HT1080 (cell line): ENCODE measurements at places on chromosomes 1 and 21. TPM values are rescaled to one million over a fixed set of nuclear protein-coding genes. Genes with fewer than 3 reads are reported as not detected.

The VWA1 gene
- 0.05 and 0.23 TPM in 2 replicates for total RNA-seq

GRCh38 chr1:71273334-71273733, 192.5 kb upstream of the ZRANB2 start:
- no peak for DNase-seq

The S1PR1 gene
- 13.7 and 15.5 TPM in 2 replicates for total RNA-seq

DNA sequence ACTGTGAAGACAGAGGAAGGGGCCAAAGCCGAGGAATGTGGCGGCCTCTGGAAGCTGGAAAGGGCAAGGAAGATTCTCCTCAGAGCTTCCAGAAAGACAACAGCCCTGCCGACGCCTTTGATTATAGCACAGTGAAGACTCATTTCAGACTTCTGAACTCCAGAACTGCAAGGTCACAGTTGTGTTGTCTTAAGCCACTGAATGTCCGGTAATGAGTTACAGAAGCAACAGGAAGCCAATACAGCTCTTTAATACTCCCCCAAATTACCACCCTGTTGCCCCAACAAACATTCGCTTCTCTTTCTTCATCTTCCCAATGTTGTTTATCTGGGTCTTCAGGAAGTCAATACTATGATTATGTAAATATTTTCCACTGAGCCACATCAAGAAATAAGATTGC, 44.0 kb downstream of the ETS2 start:
- no peak for DNase-seq

GRCh38 chr1:184068354-184068753, 16.8 kb downstream of the TSEN15 start:
- DNase-seq = no peak

The CYP4A11 gene
- not detected in 2 replicates for total RNA-seq

GRCh38 chr21:29104239-29104708, 26.2 kb upstream of the MAP3K7CL start:
- DNase-seq = no peak

GRCh38 chr1:58038574-58038973, 508.0 kb downstream of the OMA1 start:
- DNase-seq = no peak

DNA sequence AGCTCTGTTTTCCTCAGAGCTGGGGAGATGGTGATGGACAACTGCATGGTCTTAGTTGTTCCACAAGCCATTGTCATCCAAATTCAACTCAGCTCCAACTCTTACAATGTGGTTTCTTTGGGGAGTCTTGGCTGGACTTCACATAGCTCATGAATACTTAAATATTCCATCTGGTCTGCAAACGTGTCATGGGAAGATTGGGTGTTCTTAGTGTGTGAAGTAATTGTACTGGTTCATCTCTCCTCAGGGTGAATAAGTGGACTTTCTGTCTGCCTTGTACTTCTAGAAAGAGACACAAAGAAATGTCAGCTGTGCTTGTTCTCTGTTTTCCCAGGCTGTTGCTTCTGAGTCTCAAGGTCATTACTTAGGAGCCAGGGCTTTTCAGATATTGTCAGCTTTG, 106.6 kb downstream of the VPS13D start:
- no peak for DNase-seq

DNA sequence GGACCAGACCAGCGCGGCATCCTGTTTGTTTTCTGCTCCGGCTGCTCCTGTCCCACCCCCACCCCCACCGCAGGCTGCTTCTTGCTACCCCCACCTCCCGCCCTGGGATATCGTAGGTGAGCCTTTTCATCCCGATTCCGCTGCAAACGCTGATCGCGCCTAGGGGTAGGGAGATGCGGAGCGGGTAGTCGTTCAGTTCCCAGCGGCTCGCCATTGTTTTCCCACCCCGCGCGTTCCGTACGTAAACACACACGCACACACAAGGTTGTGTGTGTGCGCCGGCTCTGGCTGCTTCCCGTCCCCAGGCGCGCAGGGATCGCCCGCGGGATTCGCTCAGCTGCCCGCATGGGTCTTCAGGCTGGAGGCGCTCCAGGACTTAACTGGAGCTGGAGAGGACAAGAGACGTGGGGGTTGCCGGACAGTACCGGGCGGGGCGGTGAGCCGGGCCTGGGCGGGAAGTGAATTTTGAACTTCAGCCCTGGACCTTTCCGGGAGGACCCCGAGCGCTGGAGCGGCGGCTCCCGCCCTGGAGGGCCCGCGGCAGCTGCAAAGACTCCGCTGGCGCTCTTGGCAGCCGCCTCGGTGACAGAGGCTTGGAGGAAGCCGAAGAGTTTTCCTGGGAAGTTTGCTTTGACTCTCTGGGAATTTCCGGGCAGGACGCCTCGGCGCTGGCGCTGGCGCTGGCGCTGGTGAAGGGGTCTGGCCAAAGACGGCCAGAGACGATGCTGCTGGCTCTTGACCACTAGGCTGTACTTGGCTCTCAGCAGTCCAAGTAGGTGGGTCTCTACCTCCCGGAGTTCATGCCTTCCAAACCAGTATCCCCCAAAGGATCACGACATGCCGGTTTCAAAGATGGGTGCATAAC, 1.6 kb downstream of the SOX13 start:
- peak; percentile 48 for DNase-seq

The ALDH4A1 gene
- total RNA-seq = 2.5 and 6.2 TPM in 2 replicates

DNA sequence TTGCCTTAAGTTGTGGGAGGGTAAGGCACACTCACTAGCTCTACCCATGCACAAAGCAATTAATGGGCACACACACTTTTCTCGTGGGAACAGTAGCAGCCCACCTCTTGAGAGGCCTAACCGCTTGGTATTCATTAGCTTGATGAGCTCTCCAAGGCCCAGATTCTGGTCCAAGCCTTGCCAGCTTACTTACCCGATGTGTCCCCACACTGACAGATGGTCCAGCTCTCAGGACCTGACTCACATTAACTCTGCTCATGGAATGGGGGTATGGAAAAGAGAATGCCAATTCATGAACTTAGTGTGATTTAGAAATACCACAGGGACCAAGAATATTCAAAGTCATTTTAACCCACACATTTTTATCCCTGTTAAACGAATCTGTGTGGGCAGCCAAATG, 106.8 kb upstream of the CACHD1 start:
- no peak for DNase-seq

- DNase-seq = no peak
Measured at GRCh38 chr1:209215826-209216225, 367.7 kb upstream of the CAMK1G start.

- DNase-seq = no peak
Measured at GRCh38 chr1:164863056-164863455, 304.1 kb downstream of the PBX1 start.

DNA sequence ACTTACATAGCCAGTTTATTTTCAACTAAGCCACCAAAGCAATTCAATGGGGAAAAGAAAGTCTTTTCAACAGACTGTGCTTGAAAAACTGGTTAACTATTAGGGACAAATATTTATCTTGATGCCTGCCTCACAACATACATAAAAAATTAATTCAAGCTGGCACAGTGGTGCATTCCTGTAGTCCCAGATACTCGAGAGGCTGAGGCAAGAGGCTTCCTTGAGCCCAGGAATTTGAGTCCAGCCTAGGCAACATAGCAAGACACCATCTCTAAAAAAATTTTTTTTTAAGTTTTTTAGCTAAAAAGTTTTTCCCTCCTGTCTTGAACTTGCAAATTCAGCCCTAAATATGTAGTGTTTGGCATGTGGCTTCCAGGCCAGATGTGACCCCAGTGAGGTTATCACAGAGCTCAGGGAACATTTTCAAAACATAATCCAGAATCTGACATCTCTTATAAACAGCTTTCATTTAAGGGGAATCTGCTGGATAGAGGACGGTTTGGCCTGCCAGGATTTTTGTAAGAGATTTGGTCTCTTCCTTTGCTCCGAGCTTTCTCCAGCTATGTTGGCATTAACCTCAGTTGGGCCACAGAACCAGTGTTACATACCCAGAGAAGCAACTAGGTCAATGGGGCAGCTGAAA, 46.4 kb downstream of the COL6A1 start:
- DNase-seq = no peak

GRCh38 chr1:245953876-245954660, 553.0 kb downstream of the SMYD3 start:
- DNase-seq = peak; percentile 25

DNA sequence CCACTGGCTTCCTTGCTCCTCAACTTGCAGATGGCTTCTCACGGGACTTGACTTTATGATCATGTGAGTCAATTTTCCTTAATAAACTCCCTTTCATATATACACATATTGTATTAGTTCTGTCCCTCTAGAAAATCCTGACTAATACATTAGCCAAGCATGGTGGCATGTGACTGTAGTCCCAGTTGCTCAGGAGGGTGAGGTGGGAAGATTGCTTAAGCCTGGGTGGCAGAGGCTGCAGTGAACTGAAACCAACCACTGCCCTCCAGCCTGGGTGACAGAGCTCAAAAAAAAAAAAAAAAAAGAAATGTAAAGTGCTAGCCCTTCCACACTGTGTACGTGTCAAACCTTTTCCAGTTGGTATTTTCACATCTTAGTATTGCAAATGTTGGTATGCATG, 857.0 kb downstream of the LTN1 start:
- no peak for DNase-seq

The ST6GALNAC3 gene
- 0.03 and 0.10 TPM in 2 replicates for total RNA-seq

The PITHD1 gene
- total RNA-seq = 124 and 129 TPM in 2 replicates

The SPAG17 gene
- not detected in 2 replicates for total RNA-seq

GRCh38 chr21:40587736-40588346, 259.1 kb downstream of the DSCAM start:
- DNase-seq = no peak

DNA sequence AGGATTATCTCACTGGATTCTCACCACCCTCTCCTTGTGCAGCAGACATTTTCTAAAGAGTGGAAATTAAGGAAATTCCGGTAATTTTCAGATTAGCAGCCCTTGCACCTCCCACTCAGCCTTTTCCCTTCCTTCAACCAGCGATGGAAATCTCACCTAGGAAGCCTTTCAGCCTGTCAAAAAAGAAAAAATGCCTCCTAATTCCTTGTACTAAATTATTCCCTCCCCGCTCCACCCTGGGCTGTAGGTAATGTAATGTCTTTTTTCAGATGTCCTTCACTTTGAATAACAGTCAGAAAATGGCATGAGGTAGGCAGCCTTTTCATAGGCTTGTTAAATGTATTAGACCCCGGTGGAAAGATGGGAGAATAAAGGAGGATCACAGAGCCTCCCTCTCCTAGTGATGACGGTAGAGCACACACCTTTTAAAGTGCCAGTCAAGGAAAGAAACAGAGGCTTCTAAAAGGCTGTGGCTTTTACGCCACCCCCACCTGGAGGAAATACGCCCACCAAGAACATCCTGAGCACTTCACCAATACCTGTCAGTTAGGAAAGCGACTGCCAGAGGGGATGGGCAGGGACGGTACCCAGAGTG, 62.8 kb upstream of the NEK2 start:
- DNase-seq = no peak

The PRR9 gene
- total RNA-seq = 1.3 and 2.0 TPM in 2 replicates

DNA sequence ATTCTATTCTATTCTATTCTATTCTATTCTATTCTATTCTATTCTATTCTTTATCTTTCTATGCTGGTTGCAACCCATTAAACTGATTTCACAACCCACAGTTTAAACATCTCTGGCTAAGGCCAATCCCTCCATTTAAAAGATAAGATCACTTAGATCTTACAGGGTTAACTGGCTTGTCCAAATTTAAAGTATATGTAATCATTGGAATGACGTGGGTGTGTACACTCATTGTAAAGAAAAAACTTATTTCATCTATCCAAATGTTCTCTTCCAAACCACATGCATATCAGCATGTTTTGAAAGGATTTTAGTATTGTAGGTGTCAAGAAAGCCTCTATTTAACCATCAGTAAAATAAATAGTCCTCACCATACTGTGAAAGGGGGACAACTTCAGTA, 299.6 kb upstream of the RUNX1 start:
- DNase-seq = no peak

GRCh38 chr1:93979718-93980319, 70.6 kb upstream of the GCLM start:
- DNase-seq = no peak

DNA sequence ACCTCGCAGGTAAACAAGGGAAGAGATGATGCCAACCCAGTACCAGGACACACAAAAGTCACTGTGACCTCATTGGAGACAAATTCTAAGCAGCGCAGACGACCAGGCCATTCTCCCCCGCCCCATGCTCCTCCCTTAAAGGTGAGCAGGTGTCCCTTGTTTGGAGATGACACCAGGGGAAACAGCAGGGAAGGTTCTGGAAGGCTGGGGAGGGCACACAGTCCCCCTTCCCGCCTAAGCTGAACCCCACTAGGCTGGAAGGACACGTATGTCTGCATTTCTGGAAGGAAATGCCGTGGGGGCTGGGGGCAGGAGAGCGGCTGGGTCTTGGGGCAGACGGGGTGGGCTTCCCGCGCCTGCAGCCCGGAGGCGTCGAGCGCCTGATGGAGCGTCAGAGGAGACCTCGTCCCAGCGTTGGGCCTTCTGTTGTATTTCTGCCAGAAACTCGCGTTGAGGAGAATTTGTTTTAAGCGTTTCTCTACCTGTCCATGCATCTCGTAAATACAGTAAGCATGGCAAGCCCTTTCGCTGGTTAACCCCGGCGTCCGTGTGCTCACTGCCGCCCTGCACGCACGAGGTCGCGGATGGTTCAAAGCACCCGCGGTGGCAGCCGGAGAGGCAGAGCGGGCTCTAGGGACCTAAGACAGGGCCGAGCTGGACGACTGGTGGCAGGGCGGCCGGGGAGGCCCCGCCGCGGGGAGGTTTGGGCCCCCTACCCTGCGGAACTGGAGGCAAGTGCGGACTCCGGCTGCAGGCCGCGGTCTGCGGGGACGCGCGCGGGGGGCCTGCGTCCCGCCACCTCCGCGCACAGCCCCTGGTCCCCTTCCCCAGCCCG, 1.2 kb upstream of the LHX4 start:
- no peak for DNase-seq

The TENT5C gene
- 0.77 and 1.7 TPM in 2 replicates for total RNA-seq

The S100A4 gene
- total RNA-seq = 25.4 and 29.0 TPM in 2 replicates

The LORICRIN gene
- total RNA-seq = not detected in 2 replicates

DNA sequence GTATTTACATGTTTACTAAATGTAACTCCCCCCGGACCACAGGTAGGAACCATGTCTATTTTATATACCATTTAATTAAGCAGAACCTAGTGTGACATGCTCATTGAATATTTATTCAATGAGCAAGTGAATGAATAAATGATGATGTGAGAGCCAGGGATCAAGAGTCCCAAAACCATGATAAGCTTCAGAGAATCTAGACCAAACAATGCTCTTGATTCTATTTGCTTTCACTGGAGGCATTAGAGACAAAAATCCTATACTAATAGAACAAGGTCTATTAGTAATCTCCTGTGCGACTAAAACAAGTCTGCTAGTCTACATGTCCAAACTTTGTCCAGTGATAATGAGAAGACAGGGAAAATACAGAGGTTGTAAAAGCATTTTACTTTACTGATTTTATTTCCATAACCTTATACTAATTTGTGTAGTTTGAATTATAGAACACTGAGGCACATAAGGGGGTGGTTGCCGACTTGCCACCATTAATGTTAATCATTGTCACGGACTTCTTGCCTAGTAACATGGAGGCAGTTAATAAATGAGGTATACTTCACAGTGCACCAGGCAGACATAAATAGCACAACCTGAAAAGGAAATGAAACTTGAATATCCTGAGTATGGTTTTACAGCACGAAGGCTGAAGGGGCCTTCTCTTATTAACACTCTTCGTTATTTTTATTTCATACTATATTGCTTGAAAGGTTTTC, 69.8 kb downstream of the TBX15 start:
- no peak for DNase-seq
